ENCODE measurements at places on chromosomes 11 and 22.

DNA sequence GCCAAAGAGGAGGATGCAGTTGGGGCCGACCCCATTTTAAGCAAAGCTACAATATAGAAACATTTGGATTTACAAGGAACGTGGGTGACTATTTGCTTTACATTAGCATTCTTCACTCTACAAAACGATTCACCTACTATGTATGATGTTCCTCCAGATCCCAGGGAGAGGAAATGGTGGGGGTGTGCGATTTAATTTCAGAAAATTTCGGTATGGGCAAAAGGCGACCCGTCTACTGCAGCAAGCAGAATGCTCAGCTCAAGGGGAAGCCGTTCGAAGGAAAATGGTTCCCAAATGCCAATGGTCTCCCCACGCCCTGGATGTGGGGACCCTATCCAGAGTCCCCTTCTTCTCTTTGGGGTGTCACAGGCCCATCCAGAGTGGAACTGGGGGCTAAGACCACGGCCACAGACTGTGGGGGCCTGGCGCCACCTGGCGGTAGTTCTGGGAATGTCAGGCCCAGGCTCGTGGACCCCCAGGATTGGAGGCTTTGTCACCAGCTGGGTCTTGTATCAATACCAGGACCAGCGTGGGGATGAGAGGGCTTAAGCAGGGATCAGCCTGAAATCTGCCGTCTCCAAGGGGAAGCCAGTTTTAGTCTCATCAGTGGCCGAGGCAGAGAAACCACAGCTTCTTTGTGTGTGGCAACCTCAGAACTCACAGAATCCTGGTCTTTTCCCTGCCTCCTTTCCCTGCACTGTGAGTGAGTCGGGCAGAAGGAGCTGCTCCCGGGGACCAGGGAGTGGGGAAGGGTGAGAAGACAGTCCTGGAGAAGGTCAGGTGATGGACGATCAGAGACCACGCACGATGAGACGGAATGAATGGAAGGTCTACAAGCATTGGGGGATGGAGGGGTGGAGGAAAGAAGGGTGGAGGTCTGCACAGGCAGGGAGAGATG, 8.4 kb downstream of the LRRC10B start:
- DNase-seq: peak; percentile 37

GRCh38 chr11:44614281-44614775, 48.9 kb downstream of the CD82 start:
- DNase-seq: no peak

GRCh38 chr22:32684148-32684821, 117.2 kb upstream of the TIMP3 start:
- DNase-seq: no peak

DNA sequence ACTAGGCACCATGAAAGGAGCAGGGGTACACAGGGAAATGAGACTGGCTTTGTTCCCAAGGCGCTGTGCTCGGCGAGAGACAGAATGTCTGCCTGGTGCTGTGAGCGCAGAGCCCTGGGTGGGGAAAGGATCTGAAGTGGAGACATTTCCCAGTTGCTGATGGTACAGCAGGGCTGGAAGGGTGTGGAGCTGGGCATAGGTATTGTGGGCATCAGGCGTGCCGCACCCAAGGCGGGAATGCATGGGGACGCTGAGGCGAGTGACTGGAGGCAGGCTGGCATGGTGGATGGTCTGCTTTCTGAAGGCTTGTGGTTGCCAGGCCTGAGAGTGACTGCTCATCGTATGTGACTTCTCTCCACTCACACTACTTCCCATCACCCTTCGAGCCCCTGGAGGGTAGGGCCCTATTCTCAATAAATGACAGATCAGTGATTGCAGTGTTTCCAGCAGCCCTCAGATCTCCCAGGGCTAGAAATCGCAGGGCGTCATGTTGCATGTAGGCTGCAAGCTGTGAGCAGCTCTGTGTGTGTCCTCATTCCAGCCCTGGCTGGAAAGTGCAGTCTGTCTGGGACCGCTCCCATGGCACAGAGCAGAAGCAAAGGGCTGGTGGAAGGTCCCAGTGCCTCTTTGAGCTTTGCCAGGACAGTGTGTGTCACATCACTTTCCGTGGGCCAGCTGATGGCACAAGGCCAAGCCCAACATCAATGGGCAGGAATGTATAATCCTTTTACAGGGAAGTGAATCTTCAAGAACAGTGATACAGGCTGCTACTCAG, 67.7 kb downstream of the TBC1D22A start:
- peak; percentile 74 for DNase-seq
